ENCODE measurements at places on chromosomes 6 and 20.

DNA sequence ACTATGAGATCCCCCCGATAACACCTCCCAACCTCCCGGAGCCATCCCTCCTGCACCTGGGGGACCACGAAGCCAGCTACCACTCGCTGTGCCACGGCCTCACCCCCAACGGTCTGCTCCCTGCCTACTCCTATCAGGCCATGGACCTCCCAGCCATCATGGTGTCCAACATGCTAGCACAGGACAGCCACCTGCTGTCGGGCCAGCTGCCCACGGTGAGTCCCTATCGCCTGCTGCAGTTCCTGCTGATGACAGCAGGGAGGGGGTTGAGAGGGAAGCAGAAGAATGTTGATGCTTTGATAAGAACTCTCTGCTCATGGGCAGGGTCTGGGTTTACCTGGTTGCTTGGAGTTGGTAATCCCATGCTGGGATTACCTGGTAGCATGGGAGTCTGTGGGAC is 91.9 kb downstream of the TOX2 start:
- no peak for DNase-seq

GRCh38 chr20:62656197-62656918 is 14.1 kb downstream of the SLCO4A1 start:
- no peak for DNase-seq

- no peak for DNase-seq
Measured at GRCh38 chr6:137443901-137444300, 50.3 kb downstream of the OLIG3 start.

- DNase-seq, result no peak
Measured at GRCh38 chr6:130675072-130675471, 152.1 kb upstream of the SMLR1 start.

GRCh38 chr20:7155282-7155681 is 387.8 kb downstream of the BMP2 start:
- DNase-seq, result no peak

DNA sequence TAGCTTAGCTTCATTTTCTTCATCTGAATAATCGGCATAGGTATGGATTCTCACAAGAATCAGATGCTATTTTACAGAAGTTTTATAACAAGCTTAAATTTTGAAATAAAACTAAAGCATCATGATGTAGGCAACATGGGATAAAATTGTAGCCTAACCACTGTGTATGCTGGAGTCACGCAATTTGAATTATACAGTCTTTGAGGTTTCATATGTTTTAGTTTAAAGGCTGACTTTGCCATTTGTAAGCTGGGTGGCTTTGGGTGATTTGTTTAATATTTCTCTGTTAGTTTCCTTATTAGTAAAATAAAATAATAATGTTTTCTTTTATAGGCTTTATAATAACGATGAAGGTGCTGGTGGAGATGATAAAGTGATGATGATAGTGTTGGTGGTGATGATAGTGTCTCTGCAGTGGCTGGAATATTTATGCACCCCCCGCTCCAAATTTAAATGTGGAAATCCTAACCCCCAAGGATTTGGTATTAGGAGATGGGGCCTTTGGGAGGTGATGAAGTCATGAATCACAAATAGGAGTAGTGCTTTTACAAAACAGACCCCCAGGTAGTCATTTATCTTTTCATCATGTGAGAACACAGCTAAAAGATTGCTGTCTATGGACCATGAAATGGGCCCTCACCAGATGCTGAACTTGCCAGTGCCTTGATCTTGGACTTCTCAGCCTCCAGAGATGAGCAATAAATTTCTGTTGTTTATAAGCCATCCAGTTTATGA is 42.0 kb downstream of the DOK5 start:
- no peak for DNase-seq

DNA sequence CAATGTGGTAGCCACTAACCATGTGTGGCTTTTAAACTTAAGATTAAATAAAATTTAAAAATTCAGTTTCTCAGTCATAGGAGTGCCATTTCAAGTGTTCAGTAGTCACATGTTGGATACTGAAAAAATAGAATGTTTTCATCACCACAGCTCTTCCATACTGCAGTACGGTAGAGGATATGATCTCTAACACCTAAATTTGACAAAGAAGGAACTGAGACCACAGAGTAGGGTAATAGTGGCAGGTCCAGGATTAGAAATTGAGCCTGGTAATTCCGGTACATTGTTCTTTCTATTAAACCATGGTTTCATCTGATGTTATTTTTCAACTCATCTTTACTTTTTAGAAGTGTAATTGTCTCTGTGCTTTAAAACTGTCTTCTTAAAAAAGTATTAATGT is 104.0 kb downstream of the CD2AP start:
- no peak for DNase-seq

DNA sequence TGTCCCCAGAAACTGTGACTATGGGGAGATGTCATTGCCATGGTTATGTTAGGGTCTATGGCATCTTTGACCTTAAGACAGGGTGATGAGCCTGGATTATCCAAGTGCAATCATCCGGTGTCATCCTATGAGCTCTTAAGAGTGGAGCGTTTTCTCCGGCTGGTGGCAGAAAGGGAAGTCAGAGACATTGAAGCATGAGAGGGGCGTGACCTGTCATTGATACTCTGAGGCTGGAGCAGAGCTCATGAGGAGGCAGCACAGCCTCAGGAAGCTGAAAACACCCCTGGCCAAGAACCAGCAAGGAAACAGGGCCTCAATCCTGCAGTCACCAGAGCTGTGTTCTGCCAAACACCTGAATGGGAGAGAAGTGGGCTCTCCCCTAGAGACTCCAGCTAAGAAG is 59.6 kb downstream of the ANKRD60 start:
- no peak for DNase-seq

GRCh38 chr20:17683218-17684076 is 1.4 kb upstream of the RRBP1 start:
- DNase-seq, result no peak

DNA sequence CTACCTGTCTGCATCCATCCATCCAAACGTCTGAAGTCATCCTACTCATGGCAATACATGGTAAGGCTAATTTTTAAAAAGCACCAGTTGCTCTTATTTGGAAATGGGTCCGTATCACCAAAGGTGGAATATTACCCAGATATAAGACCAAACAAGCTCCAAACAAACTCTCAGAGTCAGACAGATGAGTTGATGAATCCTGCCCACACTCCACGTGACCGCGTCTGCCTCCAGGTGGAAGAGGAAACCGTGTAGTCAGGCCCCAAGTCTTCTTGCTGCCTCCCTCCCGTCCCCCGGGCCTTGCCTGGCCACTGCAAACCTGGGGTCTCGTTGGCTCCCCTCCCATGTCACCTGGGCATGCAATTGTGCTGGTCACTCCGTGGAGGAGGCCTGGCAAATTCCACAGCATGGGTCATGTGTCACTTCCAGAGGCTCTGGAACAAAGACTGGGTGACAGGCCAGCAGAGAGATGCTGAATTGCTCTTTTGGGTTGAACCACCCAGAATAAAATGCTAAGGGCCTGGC is 31.8 kb downstream of the CTCFL start:
- DNase-seq, result no peak

DNA sequence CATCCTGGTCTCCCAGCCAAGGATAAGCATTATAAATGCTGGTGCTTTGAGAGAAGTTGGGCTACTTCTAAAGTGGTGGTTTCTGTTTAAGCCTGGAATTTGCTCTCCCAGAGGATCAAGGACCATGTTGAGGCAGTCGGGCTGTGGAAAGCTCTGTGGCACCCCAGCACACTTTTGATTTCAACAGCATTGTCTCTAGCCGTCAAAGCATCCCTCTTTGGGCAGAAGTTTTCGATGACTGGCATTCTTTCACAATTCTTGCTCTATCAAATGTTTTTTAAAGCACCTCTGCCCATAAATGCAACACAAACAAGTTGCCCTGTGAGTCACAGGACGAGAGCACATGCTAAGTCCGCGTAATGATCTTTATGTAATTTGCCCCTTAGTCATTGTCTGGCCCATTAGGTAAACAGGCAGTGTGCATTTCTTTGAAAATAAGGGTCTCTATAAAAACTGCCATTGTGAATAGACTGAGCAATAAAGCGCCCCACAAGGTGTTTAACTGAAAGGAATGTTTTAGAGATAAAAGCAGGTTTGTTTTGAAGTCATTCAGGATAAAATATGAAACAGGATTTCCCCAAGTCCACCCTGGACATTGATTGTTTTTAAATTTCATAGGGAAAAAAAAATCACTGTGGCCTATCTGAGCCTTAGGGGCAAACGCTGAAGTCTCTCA is 44.7 kb upstream of the FOXQ1 start:
- DNase-seq, result no peak
